ENCODE measurements at places on chromosomes 4 and X.

- DNase-seq: no peak
Measured at GRCh38 chrX:103073467-103073866, 9.5 kb upstream of the BEX1 start.

DNA sequence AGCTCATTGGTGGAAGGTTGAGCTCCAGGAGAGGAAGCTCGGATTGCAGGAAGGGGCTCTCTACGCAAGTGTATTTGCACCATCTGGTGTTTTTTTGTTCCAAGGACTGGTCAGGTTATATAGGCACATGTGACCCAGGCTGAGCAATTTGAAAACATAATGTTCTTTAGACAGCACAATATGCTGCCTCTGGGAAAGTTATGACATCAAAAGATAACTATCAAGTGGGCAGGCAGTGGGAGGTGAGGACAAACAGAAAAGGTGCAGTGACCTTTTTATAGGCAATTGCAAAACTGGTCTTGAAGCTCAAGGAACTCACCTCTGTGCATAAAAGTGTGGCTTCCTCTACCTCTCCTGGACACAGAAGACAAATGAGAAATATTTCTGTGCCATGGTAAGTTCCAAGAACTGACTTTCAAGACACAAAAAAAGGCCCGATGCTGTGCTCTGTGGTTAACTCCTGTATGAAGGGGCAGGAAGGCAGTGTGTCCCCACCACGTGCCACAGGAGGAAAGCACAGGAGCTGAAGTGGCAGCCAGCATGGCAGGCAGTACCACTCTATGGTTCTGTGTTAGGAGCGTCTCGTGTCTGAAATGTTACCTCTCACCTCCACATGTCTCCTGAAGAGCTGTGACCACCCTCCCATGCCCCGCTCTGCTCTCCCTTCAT, 128.6 kb downstream of the SHROOM3 start:
- DNase-seq: no peak

GRCh38 chr4:19531906-19532848, 719.5 kb upstream of the SLIT2 start:
- DNase-seq: no peak

DNA sequence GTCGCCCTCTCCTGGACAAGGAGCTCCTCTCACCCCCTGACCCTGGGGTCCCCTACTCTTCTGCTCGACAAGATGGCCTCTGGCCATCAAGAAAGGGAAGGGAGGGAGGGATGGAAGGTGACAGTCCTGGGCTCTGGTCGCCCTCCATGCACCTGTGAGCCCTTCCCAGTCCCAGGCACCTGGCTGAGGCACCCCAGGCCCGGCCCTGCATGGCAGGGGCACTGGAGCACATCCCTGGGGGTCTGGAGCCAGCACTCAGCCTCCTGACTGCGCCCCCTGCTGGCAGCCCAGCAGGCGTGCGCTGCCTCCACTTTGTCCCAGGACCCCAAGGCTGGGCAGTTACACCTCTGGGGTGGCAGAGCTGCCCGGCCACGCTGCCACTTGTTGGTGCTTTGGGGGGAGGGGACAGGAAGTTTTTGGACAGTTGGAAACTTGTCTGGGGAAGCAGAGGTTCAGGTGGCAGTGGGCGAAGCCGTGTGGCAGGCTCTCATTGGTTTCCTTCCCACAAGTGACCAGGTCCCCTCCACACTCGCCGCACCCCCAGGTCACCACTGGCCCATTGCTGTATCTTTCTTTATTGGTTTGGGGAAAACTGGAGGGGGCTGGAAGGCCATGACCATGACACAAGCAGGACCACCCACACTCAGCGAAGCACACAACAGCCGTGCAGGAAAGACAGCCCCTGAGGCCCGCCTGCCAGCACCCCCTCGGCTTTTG, 4.3 kb downstream of the PNCK start:
- no peak for DNase-seq

GRCh38 chr4:17704020-17704650, 77.3 kb downstream of the FAM184B start:
- DNase-seq: no peak

DNA sequence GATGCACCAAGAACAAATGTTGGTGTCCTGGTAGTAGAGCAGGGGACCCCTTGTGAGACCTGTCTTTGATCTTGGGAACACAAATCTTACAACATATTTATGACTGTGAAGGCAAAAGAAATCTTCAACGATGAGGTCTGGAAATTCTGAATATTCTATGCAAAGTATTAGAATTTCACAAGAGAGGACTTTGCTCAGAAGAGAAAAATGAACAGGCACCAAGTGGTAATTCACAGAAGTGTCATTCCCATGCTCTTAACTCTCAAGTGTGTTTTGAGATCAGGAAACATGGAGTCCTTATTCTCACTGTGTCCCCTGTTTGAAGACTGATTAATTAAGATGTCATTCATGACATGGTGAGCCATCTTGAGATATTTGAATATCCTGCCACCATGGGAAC, 52.5 kb downstream of the COQ2 start:
- no peak for DNase-seq

DNA sequence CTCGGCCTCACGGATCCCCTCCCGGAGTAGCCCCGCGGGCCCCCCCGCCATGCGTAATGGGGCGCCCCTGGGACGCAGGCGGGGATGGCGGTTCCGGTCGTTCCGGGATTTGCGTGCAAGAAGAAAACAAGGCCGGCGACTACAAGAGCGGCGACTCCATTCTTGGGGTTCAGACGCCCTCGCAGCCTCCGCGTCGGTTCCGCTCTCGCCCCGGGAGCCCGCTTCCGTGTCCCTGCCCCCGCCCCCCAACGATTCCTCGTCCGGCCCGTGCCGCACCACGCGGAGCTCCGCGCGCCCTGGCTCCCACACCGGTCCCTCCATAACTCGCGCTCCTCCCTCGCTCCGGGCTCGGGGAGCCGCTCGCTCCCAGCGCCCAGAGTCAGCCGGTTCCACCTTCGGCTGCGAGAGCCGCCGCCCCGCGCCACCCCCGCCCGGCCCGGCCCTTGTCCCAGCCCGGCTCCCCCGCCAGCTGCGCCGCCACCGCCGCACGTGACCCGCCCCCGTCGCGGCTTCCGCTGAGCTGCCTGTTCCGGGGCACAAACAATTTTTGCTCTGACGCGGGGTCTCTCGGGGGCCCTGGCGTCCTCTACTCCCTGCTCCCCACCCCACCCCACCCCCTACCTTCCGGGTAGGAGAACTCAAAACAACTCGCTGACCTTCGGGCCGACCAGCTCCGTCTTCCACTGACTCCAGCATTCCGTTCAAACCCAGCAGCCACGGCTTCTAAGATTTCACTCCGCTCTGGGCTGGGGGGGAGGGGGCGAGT, 78.8 kb upstream of the BCOR start:
- DNase-seq: peak; percentile 54

GRCh38 chr4:17613761-17614415, 553 bp upstream of the MED28 start:
- DNase-seq: no peak

DNA sequence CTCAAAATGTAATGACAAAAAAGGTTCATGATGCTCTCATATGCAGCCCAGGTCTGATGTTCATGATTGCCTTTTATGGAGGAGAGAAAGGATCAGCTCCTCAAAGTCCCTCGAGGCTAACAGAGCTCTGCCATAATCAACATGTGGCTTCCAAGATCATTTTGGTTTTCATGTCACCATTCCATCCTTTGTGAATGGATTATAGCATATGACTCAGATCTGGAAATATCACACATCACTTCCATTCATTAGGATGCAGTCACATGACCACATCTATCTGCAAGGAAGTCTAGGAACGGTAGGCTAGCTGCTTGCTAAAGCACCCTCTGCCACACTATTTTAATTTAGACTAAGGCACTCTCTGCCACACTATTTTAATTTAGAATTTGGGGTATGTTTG, 77.6 kb downstream of the COX18 start:
- DNase-seq: no peak

DNA sequence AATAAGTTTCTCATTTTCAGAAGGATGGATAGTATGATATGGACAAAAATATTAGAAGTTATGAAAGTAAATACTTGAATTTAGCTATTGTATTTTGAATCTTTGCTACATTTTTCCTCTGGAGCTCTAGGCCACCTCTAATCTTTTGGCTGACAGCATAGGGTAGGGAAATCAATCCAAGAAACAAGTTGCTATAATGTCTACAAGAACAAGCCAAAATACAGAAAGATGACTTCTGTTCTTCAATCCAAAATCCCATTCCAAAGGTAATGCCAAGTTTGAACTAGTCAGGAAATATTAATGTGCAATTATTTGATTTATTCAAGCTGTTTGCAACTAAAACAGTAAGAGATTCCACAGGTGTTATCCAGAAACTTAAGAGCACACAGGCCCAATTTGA, 1323.1 kb downstream of the ADGRL3 start:
- DNase-seq: no peak

DNA sequence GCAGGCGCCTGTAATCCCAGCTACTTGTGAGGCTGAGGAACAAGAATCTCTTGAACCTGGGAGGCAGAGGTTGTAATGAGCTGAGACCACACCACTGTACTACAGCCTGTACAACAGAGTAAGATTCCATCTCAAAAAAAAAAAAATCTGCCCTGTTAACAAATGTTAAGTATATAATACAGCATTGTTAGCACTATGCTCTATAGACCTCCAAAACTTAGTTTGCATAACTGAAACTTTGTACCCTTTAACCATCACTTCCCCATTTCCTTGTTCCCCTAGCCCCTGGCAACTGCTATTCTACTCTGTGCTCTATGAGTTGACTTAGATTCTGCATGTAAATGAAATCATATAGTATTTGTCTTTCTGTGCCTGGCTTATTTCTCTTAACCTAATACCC, 76.7 kb downstream of the TAB3 start:
- no peak for DNase-seq

DNA sequence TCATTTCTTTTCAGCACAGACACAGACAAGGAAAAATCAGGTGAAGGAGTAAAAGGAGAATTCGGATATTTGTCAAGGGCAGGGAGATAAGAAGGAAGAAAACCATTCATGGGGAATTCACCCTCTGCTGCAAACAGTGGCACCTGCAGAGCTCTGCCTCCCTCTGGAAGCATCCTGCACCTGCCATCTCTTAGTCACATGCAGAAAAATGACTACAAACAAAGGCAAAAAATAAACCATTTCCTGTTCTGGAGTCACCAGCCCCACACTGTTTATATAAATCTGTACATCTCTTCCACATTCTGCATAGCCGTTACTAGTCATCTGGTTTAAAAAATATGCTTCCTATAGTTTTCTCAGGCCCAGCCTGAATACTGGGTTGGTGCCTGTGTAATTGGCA, 205.3 kb downstream of the ARAP2 start:
- DNase-seq: no peak

GRCh38 chr4:154658680-154659405, 46.4 kb upstream of the FGG start:
- no peak for DNase-seq

GRCh38 chr4:19095491-19096046, 1074.0 kb upstream of the LCORL start:
- DNase-seq: no peak

DNA sequence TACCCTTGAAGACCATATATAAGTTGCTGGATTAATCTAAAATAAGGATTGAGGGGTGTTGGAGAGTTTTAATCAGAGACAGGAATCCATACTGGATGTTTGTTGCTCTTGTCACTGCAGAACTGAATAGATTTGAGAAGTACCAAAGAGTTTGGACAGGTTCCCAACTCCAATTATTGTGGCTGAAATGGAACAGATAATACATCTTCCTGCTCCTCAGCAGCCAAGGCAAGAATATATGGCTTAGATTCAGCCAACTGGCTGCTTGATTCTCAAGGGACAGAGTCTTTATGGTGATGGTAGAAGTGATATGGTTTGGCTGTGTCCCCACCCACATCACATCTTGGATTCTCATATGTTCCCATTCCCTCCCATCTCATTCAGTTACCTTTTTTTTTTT, 97.0 kb upstream of the PDHA2 start:
- DNase-seq: no peak

- DNase-seq: no peak
Measured at GRCh38 chrX:54509400-54509799, 13.4 kb upstream of the FGD1 start.

GRCh38 chr4:3075652-3075981, 1.1 kb downstream of the HTT start:
- no peak for DNase-seq

DNA sequence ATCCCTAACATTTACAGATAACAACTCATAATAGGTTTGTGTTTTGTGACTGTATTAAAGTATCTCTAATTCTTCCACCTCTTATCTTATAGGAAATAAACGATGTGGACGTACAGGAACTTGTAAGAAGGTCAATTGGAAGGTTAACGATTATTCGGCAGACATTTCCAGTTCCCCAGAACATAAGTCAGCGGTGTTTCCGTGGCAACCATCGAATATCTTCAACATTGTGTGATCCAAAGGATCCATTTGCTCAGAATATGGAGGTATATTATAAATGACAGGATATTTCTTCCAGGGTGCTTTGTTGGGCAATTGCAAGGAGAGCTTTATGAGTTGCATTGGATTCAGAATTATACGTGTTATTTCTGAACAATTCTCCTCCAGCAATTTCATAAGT, 611.9 kb upstream of the ATOH1 start:
- DNase-seq: no peak

DNA sequence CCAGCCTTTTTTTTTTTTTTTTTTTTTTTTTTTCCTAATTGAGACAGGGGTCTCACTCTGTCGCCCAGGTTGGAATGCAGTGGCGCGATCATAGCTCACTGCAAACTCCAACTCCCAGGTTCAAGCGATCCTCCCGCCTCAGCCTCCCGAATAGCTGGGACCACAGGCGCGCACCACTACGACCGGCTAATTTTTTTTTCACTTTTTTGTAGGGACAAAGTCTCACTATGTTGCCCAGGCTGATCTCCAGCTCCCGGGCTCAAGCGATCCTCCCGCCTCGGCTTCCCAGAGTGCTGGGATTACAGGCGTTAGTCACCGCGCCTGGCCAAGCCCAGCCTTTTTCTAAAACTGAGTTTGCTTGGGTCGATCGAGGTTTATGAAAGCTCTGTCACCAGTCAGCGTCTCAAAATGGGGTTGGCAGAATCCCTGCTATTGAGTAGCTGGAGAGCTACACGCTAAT, 1.3 kb upstream of the OTUD5 start:
- no peak for DNase-seq

DNA sequence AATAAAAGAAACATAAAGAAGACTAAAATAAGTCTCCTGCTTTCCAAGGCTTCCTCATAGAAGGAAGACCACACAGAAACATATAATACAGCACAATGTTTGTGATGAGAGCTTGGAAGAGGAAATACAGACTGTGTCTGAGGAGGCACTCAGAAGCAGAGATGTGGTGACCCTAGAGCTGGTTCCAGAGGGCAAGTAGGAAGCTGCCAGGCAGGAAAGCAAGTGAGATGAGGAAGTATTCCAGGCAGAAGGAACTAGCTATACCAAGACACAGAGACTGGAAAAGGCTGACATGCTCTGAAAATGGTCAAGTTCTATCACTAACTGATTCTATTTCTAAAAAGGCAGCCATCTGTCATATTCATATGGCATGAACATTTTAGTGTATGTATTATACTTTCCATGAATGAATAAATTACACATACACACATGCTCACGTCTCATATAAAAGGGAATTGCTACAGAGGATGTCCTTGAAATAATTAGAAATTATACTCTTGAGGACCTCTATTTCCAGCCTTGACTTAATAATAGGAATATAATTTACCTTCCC, 16.6 kb upstream of the HSFX2 start:
- DNase-seq: no peak

- no peak for DNase-seq
Measured at GRCh38 chr4:162456106-162456505, 292.3 kb upstream of the FSTL5 start.
